ENCODE measurements at places on chromosomes 13 and 19. TPM values are rescaled to one million over a fixed set of nuclear protein-coding genes. Genes with fewer than 3 reads are reported as not detected.
A peak's percentile ranks its signal among the peaks of the same experiment; 100 is the strongest.

DNA sequence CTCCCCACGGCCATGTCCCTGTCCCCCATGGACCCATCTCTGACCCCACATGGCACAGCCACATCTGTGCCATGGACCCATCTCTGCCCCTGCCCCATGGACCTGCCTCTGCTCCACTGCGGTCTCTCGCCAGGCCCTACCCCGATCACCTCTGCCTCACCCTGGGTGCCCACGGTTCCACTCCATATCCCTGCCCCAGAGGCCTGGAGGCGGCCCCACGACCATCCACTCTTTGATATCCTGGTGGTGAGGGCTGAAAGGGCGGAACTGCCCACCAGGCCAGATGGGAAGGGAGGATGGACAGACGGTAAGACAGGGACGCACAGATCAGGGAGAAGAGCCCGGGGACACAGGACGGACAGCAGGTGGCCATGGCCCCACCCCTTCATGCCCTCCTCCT is 327 bp downstream of the PTGER1 start:
- DNase-seq: no peak

DNA sequence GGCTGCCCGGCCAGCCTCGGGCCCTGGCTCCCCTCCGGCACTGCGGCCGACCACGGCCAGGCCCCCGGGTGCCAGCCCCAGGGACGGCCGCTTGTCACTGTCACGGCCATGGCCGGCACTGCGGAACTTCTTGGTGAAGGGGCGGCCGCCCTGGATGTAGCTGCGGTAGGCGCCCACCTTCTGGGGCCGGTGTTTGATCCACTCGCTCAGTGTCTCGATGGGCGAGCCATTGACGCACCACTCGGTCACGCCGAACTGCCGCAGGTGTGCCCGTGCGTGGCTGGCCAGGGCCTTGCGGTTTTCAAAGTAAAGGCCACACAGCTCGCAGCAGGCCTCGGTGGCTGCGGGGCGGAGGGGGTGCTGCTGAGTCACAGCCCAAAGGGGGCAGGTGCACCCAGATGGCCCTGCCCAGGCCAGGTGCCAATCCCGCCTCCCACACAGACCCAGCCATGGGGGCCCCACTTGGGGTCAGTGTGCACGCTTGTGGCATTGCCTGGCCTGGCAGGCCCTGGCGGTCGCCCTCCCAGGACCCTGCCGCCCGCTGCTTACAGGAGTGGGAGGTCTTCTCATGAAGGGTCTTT is 6.0 kb upstream of the AKAP8L start:
- DNase-seq: no peak

The KLF12 gene
- 32.5 TPM for total RNA-seq

The TICAM1 gene
- 10.4 TPM for total RNA-seq

DNA sequence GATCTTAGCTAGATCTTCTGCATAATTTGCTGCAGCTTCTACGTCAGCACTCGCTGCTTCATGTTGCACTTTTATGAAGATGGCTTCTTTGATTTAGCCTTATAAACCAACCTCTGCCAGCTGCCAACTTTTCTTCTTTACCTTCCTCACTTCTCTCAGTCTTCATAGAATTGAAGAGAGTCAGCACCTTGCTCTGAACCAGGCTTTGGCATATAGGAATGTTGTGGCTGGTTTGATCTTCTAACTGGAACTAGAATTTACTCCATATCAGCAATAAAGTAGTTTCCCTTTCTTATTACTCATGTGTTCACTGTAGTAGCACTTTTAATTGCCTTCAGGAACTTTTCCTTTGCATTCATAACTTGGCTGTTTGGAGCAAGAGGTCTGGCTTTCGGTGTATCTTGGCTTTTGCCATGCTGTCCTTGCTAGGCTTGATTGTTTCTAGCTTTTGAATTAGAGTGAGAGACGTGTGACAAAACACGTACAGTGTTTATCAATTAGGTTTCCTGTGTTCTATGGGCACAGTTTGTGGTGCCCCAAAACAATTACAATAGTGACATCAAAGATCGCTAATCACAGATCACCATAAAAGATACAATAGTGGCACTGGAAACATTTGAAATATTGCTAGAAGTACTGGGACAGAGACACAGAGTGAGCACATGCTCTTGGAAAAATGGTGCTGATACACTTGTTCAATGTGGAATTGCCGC is 50.7 kb downstream of the NDFIP2 start:
- no peak for DNase-seq

- no peak for DNase-seq
Observed at GRCh38 chr13:20157151-20157796, 3.6 kb downstream of the GJA3 start.

The CEACAM16 gene
- not detected for total RNA-seq

- no peak for DNase-seq
Observed at GRCh38 chr13:78593652-78594455, 9.5 kb downstream of the POU4F1 start.

DNA sequence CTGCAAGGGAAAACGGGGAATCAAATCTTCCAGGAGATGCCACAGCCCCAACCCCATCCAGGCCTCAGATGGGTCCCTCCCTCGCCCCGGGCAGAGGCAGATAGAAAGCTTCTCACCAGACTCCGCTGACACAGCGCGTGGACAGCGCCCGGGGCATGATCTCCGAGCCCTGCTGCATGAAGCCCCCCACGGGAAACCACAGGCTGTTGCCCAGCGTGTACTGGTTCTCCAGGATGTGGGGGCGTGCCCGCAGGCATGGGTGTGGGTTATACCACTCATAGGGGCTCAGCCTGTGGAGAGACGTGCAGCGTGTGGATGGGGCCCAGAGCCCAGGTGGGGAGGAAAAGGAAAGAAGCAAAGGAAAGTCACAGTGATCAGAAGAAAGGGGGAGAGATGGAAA is 27.2 kb upstream of the ATP1A3 start:
- DNase-seq: no peak

GRCh38 chr13:44504116-44504515 is 72.0 kb downstream of the TSC22D1 start:
- DNase-seq: no peak

The NUDT15 gene
- 5.2 TPM for total RNA-seq

The ZNF91 gene
- 170 TPM for total RNA-seq

DNA sequence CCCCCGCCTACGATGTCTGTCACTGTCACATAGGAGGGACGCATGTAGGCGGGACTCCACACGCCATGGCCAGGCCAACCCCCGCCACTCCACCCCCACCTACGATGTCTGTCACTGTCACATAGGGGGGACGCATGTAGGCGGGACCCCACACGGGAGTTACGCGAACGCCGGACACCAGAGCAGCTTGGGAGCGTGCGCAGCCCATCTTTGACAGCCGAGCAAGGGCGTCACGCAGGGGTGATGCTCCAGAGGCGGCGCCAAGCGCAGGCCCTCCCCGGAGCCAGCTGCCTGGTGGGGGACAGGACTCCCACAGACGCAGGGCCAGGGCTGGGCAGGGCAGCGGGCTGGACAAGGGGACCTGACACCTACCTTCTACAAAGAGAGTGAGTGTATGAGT is 20.0 kb downstream of the ZNF787 start:
- DNase-seq: no peak

The NMRK2 gene
- total RNA-seq: not detected

The HIPK4 gene
- not detected for total RNA-seq

DNA sequence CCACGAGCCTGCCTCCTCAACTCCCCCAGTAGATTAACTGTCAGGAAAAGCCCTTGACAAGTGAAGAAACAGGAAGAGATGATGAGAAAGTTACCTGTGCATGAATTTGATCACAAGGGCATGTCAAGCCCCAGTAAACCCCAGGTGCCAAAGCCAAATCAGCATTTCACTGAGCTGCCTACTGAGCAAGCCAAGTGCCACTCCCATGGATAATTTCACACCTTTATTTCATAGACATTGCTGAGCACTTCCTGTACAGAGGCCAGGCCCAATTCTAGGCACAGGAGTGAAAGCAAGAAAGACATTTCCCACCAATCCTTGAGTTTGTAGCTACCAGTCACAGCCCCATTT is 2.4 kb downstream of the GADD45GIP1 start:
- DNase-seq: no peak

DNA sequence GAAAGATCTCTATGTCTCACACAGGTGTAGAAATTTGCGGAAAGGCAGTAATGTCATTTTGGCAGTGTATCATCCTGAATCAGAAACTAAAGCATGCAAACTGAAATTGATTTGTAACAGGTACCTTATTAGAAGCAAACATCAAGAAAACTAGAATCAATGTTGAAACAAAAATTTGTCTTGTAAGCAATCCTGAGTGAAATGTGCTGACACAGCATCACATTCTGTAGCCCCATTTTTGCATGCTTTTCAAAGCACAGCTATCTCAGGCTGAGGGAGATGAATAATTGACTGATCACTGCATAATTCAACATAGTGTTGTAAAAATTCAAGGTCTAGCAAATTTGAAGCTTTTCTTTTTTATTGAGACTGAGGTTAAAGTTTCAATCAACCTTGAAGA is 539.7 kb downstream of the DACH1 start:
- no peak for DNase-seq

- DNase-seq: no peak
Observed at GRCh38 chr13:95239283-95239682, 62.0 kb downstream of the ABCC4 start.

- DNase-seq: no peak
Observed at GRCh38 chr13:70960841-70961443, 852.7 kb upstream of the KLHL1 start.

The FCHO1 gene
- total RNA-seq: 51.9 TPM

DNA sequence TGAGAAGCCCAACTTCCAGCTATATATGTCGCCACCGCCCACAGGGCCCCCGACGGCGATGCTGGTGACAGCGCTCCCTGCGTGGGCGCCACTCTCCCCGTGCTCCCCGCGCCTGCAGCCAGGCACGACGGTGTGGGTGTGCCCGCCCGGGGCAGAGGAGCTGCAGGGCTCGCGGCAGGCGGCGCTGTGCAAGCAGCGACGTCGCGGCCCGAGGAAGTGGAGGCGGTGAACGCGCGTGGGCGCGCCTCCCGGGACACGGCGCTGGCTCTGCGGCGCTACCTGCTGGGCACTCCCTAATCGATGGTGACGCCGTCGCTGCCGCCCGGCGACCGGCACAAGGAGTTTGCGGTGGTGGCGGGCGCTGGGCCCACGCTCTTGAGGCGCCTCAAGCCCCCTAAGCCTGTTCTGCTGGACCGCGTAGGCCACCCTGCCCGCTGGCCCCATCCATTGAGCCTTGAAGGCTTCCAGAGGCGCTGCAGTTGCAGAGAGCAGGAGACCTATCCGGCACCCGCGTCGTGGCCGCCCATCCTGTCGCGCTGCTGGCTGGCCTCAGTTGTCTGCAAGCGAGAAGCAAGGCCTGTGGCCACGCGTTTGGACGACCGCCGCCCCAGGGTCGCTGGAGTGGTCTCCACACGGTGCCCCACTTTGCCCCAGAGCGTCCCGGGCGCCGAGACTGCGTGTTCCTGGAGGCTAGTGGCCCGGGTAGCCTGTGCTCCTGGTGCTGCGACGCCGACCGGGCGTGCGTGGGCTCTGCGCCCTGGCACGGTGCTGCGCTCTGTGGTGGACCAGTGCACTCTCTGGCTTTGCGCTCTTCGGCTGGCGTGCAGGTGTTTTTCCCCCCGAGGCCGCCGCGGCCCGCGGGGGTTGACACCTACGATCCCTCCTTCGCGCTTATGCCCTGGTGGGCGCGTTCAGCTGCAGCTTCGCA is 23.1 kb downstream of the LRFN3 start:
- DNase-seq: peak; percentile 52

GRCh38 chr13:97742084-97742483 is 211.4 kb upstream of the IPO5 start:
- DNase-seq: no peak

GRCh38 chr13:58376775-58377174 is 745.2 kb downstream of the PCDH17 start:
- DNase-seq: no peak

- no peak for DNase-seq
Observed at GRCh38 chr19:45515807-45516401, 8.6 kb downstream of the VASP start.

GRCh38 chr13:92781965-92782690 is 444.5 kb upstream of the GPC6 start:
- no peak for DNase-seq

The TMEM38A gene
- total RNA-seq: 31.1 TPM

The FKRP gene
- total RNA-seq: 24.0 TPM

The RNF113B gene
- not detected for total RNA-seq

DNA sequence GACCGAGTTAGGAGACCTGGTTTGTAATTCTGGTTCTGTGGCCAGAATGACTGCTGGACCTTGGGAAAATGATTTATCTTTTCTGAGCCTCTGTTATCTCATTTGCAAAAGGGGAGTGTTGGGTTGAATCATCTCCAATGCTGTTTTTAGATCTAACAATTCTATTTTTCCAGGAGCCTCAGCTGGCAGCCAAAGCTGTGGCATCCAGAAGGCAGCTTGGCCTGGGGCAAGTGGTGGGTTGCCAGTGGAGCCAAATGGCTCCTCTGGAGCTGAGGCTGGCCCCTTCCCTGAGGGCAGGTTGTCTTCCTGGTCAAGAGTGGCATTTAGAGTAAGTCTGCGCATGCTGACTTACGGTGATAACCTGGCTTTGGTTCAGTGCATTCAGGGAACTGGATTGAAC is 21.3 kb downstream of the B3GLCT start:
- DNase-seq: no peak

The ZNF99 gene
- 0.23 TPM for total RNA-seq

The RFX2 gene
- total RNA-seq: 17.5 TPM

DNA sequence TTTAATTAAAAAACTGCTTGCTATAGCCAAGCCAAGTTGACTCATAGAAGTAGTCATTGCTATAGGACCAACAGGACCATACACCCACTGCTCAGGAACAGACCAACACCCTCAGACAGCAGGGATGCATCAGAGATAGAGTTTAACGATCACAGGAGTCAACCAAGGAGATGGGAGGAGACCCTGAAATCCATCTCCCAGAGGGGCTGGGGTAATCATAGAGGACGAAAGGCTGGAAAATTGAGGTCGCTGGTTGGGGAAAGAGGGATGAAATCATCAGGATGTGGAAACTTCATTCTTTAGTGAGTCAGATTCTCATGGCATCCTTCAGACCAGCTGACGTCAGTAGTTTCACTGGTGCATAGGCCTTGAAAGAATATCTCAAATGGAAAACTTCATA is 160.4 kb upstream of the GPC6 start:
- no peak for DNase-seq

The VSTM2B gene
- total RNA-seq: 51.5 TPM

The FGF22 gene
- total RNA-seq: 5.4 TPM

The SPHK2 gene
- total RNA-seq: 55.2 TPM

DNA sequence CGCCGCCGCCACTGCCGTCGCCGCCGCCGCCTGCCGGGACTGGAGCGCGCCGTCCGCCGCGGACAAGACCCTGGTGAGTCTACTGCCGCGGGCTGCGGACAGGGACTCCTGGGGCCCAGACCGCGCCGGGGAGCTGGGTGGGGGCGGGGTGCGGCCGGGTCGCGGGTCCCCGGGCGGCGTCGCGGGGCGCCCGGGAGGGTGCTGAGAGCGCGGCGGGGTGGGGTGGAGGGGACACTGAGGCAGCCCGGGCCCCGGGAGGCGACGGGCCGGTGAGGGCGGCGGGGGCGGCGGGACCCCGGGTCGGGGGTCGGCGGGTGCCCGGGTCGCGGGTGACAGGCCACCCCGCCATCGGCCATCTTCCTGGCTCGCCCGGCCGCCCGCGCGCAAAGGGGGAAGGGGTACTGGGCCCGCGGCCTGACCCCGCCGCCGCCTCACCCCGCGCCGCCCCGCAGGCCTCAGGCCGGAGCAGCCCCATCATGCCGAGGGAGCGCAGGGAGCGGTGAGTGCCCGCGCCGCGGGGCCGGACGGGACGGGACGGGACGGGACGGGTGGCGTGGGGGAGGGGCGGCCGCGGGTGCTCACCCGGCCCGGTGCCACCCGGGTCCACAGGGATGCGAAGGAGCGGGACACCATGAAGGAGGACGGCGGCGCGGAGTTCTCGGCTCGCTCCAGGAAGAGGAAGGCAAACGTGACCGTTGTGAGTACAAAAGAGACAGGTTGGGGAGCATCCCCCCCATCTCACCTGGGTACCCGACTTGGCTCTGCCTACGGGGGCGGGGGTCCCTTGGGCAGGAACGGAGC is 489 bp downstream of the CCNE1 start:
- DNase-seq: no peak
